ENCODE measurements at places on chromosomes 11 and 22.
A peak's percentile ranks its signal among the peaks of the same experiment; 100 is the strongest.

- DNase-seq = no peak
These were observed 47.8 kb downstream of the FANCF start for GRCh38 chr11:22577854-22578253.

- DNase-seq = no peak
These were observed 74.9 kb downstream of the RPL27A start for GRCh38 chr11:8757533-8757932.

GRCh38 chr22:17245341-17245740, 26.1 kb upstream of the ADA2 start:
- DNase-seq = no peak

GRCh38 chr11:96940227-96940626, 550.4 kb downstream of the JRKL start:
- no peak for DNase-seq

DNA sequence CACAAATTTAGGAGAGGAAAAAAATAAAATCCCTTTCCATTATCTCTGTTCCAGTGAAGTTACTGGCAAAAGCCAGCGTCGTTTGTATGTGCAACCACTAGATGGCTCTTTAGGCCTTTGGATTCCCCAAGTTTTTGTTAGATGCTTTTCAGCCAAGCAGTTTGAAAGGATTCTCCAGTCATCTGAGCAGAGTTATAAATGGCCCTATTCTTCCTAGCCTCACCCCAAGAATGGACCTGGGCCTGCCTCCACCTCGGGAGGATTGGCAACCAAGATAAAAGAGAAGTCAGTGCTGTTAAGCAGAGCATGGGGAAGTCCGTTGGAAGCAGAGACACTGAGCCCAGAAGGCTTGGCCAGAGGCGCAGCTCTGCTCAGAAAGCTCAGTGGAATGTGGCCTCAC, 15.4 kb downstream of the FAM181B start:
- peak; percentile 57 for DNase-seq

DNA sequence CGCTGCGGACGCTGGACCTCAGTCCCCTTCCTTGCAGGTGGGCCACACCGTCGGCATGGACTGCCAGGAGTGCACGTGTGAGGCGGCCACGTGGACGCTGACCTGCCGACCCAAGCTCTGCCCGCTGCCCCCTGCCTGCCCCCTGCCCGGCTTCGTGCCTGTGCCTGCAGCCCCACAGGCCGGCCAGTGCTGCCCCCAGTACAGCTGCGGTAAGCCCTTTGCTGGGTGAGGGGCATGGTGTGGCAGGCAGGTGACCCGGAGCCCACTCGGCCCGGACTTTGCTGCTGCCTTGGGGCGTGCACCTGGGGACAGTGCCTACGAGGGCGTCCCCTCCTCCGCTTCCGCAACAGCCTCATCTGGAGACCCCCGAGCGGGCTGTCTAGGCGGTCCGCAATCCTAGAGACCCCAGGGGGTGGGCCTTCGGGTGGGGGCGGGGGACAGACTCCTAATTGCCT, 25.4 kb upstream of the MUC5B start:
- DNase-seq = no peak

DNA sequence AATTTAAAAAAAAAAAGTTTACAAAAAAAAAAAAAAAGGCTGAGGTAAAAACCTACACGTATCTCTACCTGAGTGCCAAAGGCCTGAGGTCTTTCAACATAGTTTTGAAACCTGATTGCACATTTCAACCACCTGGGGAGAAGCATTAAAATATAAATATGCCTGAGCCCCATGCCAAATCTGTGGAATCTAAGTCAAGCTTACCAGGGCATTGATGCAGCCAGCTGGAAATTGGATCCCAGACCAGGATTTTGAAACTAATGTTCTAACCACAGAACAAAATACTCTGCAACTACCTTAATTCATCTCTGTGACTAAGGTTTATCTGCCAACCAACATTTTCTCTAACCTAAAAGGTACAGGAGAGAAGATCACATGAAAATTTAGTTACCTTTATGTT, 38.8 kb upstream of the CHRNA10 start:
- DNase-seq = no peak

DNA sequence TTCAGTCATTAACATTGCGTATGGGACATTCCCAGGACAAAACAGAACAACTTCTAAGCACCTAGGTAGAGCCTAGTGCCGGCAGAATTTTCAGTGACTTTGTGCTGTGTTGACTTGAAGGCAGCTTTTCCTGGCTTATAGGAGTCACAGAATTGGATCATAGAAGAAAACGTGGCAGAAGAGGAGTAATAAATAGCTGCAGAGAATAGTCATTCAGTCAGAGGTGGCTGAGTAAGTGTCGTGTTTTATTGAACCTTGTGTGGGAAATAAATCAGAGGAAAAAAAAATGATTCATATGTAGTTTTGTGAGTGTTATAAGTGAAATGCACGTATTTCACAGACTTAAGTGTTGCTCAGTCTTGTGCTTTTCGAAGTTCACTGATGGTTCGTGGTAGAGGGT, 2.1 kb downstream of the BARX2 start:
- DNase-seq = no peak

- DNase-seq = no peak
These were observed 5.7 kb downstream of the IGLL1 start for GRCh38 chr22:23574371-23574811.

DNA sequence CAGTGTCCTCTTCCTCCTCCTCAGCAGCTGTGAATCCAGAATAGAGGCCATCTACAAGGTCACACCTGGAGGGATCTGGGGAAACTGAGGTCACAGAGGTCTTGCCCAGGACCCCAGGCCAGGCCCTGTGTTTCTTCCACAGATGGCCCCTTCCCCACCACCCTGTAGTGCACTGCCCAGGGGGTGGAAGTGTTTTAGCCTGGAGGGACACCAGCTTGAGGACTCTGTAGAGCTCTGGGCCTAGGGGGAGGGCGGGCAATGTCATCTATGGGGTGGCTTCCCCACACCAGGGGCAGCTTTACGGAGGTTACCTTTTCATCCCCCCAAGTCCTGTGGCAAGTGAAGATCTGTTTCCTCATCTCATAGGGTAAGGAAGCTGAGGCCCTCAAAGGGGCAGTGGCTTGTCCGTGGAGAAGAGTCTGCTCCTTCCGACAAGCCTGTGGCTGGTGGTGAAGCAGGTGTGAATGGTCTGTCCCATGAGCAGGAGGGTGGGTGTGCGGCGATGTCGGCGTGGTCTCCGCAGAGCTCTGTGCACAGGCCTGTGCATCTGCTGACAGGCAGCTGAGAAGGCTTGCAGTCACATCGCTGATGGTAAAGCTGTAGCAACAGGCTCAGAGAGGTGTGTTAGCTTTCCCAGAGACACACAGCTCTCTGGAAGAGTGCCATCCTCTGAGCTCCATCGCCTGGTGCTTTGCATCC, 74.1 kb upstream of the WNT7B start:
- no peak for DNase-seq

- no peak for DNase-seq
These were observed 25.4 kb downstream of the INSC start for GRCh38 chr11:15139958-15140659.

DNA sequence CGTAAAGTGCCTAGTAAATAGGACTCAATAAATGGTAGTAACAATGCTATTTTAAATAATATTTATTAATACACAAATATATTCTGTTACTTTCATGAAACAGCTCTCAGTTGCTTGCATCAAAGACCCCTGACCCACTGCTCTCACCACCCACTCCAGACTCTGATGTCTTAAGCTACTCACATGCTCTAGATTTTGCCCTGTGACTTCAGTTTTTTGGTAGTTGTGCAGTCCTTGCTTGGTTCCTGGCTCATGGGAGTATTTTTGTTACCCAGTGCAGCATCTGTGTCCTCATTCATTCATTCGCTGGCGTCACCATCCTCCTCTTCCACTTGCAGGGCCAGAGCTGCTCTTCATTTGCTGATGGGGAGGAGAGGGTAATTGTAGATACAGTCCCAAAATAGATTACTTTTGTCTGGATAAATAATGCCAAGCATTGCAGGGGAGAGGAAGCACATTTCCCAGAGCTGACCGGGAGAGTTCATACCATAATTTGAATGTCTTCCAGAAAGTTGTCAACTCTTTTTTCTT, 12.7 kb downstream of the MRPL48 start:
- no peak for DNase-seq

- DNase-seq = peak; percentile 45
These were observed 60.6 kb downstream of the PPP6R2 start for GRCh38 chr22:50403701-50404101.

DNA sequence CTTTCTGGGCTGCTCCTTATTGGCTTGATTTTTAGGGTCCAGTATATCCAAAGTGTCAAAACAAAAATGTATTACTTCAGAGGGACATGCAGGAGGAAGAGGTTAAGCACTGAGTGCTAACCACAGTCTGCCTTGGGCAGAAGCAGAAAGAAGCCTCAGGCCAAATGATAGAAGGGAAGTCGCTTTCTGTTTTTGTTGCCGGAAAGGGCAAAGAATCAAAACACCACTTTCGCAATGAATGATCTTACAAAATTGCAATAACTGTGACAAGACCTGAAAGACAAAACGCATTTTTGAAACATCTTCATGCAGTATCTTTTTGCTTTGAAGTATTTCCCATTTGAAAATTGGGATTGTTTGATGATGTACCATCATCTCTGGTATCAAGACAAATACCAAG, 70.1 kb upstream of the PICALM start:
- DNase-seq = no peak

DNA sequence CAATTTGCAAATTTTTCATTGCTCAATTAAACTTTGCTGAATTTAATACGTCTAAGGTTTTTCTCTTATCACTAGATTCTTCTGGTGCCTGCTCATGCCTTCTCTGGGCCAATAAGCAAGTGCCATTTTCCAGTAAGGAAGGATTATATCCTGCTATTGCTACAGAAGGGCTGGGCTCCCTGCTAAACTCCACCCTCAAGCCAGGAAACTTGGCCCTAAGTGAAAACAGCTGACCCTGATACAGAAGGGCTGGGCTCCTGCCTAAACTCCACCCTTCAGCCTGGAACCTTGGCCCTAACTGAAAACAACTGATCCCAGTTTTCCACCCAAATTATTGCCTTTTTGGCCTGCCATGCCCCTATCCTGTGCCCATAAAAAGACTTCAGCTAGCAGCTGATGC, 385.3 kb downstream of the DYNC2H1 start:
- DNase-seq = no peak

GRCh38 chr11:17571431-17572358, 24.6 kb downstream of the OTOG start:
- DNase-seq = no peak

- no peak for DNase-seq
These were observed 8.3 kb downstream of the MUC2 start for GRCh38 chr11:1082728-1083620.

GRCh38 chr22:41000941-41001721, 50.0 kb downstream of the RBX1 start:
- DNase-seq = no peak

DNA sequence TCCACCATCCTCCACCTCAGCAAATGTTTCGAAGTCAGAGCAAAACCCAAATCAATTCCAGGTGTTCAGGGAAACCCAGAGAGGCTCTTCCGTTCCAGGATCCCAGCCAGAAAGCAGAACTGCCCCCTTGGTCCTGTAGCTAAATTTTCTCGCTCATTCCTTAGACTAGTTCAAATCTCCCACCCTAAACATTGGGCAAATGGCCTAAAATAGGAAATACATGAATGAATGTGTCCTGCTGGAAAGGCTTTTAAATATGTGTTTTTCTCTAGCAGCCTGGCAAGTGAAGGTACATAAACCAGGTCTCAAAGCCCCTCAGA, 89.6 kb downstream of the ETS1 start:
- DNase-seq = no peak

DNA sequence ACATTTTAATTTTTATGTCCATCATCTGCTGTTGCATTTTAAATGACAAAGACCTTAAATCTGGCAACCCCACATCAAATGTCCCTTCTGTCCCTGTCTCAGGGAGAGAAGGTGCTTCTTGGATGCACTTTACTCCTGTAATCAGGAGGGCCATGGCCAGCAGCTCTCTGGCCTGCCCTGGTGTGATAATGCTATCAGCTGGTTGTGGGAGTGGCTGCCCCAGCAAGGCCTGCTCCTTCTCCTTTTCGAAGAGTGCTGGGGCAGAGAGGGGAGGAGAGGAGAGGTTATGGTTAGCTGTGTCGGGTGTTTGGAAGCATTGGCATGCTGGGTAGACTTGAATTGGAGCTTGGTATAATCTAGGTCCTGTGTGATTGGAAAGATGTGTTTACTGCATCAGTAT, 12.8 kb downstream of the TNRC6B start:
- DNase-seq = no peak
